ENCODE measurements at places on chromosomes 11 and 22. TPM values are rescaled to one million over a fixed set of nuclear protein-coding genes. Genes with fewer than 3 reads are reported as not detected.

- no peak for DNase-seq
Observed at GRCh38 chr22:38038426-38038825, 18.8 kb upstream of the PICK1 start.

Gene IFITM10
- 0.80 TPM for total RNA-seq

DNA sequence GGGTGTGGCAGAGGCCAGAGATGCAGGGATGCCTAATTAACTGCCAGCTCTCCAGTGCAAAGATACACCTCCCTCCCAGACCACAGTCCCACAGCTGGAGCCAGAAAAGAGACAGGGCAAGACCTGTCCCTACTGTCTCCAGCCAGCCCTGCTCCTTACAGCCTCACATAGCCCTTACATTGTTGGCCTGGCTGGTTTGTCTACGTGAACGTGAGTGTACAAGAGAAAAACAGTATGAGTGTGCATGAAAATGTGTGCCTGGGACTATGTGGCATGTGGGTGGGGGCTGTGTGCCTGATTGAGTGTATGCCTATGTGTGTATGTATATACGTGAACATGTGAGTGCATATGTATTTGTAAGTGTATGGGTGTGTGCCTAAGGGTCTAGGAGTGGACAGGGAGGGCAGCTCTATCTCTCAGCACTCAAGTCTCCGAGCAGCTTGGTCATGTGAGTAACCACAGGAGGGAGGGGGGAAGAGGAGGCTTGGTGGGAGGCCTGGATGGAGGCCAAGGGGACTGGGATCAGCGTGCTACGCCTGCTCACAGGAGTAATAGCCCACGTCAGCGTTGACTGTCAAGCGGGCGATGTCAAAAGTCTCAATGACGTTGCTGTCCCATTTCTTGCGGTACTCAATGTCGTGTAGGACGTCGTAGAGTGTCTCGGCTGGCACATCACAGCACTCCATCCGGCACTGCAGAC lies 6.6 kb upstream of the ARAP1 start:
- DNase-seq = no peak

DNA sequence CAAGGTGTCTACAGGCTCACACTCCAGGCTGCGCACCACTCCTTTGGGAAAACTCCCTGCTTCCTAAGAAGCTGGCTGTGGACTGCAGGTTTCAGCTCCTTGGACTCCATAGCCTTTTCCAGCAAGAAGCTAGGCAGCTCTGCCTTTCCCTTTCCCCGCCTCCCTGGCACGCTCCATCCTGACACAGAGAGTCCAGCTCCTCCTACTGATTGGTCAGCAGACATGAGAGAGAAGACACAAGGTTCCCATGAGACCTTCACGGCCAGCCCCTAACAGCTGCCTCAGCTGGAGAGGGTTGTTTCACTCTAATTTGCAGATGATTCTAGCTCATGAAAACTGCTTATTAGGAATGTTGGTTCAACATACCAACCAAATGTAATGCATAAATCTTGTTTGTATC lies 27.6 kb downstream of the TENM4 start:
- peak; percentile 44 for DNase-seq

DNA sequence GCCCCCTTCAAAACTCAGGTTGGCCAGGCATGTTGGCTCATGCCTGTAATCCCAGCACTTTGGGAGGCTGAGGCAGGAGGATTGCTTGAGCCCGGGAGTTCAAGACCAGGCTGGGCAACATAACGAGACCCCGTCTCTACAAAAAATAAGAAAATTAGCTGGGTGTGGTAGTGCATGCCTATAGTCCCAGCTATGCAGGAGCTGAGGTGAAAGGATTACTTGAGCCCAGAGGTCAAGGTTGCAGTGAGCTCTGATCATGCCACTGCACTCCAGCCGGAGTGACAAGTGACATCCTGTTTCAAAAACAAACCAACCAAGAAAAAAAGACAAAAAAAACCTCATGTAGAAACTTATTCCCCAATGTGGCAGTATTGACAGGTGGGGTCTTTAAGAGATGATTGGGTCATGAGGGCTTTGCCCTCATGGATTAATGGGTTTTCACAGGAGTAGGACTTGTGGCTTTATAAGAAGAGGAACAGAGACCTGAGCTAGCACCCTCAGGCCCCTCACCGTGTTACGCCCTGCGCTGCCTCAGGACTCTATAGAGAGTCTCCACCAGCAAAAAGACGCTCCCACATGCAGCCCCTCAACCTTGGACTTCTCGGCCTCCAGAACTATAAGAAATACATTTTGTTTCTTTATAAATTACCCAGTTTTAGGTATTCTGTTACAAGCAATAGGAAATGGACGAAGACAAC lies 22.3 kb downstream of the LAYN start:
- no peak for DNase-seq

- no peak for DNase-seq
Observed at GRCh38 chr11:112366777-112367176, 106.1 kb upstream of the PLET1 start.

DNA sequence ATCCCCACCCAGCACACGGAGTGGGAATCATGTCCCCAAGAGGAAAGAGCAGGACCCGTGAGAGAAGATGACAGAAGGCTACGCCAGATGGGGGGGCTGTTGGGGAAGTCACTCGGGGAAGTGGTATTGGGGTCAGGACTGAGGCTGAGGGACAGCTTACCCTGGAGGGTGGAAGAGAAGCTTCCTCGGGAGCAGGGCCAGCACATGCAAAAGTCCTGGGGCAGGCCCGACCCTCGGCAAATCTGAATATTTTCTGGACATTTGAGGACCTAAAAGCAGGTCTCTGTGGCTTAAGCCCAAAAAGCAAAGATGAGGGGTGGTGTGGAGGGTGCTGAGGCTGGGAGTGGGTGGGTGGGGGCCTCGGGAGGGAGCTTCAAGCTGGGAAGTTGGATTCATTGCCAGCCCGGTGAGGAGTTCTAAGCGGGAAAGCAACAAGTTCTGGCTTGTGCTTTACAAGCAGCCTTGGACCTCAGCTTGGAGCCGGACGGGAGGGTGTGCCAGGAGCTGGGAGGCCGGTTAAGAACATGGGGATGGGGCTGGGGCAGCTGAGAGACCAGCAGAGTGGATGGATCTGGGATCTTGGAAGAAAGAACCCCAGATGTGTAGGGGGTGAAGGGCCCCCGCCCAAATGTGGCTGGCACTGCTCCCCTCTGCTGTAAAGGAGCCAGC lies 34.9 kb downstream of the GRAMD4 start:
- DNase-seq = no peak

DNA sequence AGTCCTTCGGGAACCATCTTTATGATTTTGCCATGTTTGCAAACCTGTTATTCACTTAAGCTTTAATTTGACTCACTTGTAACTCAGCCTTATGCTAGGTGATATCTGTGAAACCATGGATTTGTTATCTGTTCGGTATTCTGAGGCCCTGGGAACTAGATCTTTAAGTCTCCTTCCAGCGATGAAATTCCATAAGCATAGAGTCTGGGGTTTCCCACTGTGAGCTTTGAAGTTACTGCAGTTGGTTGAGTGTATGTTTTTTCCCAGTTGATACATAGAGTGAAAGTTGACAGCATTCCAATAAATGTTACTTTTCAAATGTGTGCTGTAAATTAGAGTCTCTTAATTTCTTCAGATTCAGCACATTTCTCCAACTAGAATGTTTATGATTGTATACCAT lies 66.9 kb downstream of the TNRC6B start:
- no peak for DNase-seq

Gene HSPA8
- total RNA-seq = 1,051 TPM

DNA sequence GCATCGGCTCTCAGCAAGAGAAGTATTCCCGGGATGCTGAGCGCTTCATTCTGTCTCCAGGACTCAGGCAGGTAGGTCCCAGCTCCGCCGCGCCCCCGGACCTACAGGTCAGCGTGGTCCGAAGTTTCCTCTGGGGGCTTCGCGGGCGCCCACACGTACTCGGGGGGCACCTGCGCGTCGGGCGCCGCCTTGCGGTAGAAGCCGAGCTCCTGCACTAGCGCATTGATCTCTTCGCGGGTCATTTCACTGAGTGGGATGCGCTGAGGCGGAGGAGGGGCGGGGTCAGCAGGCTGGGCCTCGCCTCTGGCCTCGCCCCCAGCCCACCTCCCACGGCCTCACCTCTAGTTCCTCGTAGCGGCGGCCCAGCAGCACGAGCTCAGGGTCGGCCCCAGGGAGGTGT lies 2.5 kb downstream of the SELENOM start:
- peak; percentile 89 for DNase-seq
